ENCODE measurements at places on chromosomes 12 and 14.

DNA sequence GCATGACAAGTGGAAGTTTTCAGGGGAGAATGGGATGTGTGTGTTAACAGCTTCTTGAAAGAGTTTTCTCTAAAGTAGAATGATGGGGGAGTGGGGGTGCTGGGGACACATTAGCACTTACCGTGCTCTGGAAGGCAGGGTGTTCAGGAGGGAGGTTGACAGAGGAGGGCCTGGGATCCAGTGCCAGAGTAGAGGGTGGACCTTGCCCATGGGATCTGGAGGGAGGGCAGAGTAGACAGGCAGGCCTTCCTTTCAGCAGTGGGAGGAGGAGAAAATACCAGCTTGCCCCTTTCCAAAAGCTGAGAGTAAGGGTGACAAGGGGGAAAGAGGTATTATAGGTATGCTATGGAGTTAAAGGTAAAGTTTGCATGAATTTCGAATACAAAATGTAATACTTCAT is 40.1 kb downstream of the TRAF3 start:
- no peak for DNase-seq

- DNase-seq, result no peak
These were observed 79.8 kb upstream of the FSCB start for GRCh38 chr14:44586910-44587309.

GRCh38 chr12:84270470-84271140 is 642.0 kb downstream of the SLC6A15 start:
- DNase-seq, result no peak

- no peak for DNase-seq
These were observed 341.0 kb upstream of the FKBP4 start for GRCh38 chr12:2453761-2454090.

GRCh38 chr14:89807892-89808291 is 146.6 kb downstream of the EFCAB11 start:
- DNase-seq, result no peak

DNA sequence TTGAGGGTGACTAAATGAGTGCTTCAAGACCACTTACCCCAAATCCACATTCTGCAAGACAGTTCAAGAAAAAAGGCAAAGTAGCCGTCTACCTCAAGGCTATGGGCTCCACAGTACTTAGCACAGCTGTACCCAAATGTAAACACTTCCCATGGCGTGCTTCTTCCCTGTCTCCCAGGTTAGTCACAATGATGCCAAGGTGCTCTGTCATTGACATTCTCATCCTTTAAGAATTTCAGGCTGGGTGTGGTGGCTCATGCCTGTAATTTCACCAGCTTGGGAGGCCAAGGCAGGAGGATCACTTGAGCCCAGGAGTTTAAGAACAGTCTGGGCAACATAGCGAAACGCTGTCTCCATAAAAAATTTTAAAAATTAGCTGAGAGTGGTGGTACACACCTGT is 51.2 kb upstream of the CERS5 start:
- no peak for DNase-seq

DNA sequence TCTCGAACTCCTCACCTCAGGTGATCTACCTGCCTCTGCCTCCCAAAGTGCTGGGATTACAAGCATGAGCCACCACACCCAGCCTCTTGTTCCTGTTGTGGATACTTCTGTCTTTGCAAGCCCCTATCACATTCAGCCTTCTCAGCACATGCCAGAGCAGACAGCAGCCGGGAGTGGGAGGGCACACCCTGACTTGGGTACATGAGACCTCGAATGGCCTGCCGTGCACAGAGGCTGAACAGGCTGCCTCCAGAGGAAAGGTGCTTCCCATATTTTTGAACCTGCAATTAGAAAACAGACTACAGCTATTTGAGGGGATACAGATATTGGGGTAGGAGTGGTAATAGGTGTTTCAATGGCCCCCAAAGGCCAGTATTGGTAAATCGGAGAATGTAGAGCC is 307.3 kb upstream of the DIO3 start:
- no peak for DNase-seq
